ENCODE measurements at places on chromosomes 3 and 15.

DNA sequence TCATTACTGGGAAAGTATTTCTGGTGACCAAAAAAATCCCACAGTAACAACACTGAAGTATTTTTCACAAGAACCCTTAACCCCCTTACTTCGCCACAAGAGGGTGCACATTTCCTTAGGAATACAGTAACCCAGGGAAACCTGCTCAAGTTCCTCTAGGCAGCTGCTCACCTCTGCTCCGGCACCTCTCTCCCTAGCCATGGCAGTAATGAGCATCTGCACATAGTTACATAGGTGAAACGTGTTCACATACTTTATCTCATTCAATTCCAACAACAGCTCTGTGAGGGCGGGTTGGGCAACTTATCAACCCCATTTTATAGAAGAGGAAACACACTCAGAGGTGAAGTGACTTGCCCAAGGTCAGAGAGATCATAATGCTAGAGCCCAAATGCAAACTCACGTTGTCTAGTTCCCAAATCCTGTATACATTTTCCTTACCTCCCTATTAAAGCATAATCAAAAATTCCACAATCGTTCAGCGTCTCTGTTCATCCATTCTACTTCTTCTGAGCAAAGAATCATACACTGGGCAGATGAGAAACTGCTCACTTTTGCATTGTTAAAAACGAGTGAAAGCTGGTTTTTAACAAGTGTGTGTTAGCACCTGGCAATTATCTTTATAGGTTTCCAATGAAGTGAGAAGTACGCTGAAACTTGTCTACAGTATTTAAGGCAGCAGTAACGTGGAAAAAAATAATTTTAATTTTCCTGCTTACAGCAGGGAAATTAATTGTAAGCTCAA is 90.7 kb downstream of the IGF2BP2 start:
- peak; percentile 63 for DNase-seq

- DNase-seq = no peak
Measured at GRCh38 chr3:170267793-170268192, 45.6 kb downstream of the PRKCI start.

DNA sequence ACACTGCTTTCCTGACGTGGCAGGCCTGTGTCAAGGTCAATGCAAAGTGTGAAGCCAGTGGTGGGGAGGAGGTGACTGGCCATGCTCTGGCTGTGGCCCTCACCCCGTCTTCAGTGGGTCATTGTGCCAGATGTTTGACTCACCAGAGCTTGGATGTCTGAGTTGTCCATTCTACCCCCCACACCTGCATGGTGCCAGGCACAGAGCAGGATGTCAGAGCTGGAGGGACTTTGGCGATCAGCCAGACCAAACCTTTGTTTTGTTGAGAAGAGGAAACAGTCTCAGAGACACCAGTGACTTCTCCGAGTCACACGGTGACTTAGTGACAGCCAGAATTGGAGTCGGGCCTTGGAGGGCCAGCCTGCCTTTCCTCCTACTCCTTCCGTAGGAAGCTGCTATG is 49.5 kb downstream of the SMAD6 start:
- DNase-seq = no peak

DNA sequence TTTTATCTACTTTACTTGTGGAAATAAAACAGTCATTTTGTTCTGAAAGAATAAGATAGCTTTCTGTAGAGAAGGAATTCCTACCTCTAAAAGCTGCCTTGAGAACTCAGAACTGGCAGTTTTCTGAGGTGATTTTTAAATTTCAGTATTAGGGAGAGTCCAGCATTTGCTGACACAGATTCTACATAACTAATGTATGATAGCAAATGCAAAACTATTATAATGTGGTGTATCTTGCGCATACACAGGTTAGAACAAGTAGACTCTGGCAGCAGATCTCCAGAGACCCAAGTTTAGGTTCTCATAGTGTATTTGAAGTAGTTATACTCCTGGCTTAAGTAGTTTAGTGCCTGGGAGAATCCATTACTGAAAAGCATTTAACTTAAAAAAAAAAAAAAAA is 30.8 kb downstream of the OIP5 start:
- DNase-seq = no peak

DNA sequence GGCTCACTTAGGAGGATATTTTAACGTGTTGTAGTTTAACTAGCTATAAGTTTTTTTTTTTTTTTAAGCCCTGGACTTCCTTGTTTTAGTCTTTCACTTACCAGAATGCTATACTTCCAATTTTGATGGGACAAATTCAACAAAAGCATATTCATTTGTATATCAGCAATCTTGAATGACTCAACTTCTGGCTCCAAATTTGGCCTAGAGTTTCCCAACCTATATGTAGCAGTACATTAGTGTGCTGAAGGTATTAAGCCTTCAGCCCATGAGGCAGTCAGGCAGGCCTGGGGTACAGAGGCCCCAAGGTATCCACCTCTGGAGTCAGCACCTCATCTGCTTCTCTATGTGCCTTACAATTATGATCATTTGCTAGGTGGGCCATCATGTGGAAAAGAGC is 5.9 kb downstream of the PBRM1 start:
- no peak for DNase-seq

DNA sequence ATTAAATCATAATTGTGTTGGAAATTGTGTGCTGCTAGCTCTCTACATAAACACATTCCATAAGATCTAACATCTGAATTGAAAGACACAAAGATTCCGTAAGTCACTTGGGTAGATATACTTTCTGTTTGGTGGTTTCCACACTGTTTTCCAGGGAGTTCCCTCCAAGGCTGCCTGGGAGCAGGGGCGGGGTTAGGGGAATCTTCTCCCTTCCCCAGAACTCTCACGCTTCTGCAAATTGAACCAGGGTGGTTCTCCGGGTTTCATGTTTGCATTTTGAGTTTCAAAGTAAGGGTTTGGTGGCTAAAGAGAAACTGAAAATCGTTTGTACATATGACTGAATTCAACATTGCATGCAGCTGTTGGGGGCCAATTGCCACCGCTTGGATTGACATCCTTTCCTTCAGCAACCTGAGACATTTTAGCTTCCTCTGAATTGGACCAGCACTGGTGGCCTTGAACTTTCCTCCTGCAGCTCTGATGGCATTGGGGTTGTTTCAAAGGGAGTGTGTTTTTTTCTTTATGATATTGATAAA is 192.7 kb upstream of the FEZF2 start:
- DNase-seq = no peak

DNA sequence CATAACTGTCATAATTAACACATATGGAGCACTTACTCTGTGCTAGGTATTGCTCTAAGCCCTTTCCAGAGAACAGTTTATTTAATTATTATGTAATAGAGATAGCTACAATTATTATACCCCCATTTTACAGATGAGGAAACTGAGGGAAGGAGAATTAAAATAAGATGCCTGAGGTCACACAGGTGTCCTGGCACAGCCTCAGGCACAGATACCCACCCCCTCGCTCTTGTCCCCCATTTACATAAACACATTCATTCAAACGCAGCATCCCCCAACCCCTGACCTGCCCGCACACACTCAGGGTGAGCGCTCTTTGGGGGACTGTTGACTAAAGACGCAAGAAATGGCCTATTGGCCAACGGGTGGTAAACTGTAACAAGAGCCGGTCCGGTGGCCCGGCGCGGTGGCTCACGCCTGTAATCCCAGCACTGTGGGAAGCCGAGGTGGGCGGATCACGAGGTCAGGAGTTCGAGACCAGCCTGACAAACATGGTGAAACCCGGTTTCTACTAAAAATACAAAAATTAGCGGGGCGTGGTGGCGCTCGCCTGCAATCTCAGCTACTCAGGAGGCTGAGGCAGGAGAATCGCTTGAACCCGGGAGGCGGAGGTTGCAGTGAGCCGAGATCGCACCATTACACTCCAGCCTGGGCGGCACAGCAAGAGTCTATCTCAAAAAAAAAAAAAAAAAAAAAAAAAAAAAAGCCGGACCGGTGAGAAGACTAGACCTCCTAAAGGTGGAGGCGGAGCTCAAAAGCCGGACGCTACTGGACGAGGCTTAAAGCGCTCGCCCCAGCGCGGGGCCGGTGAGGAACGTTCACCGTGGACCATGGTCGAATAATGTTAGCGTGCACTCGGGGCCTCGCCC is 1.9 kb upstream of the ISL2 start:
- DNase-seq = no peak

- no peak for DNase-seq
Measured at GRCh38 chr3:31262201-31262600, 270.5 kb upstream of the STT3B start.

DNA sequence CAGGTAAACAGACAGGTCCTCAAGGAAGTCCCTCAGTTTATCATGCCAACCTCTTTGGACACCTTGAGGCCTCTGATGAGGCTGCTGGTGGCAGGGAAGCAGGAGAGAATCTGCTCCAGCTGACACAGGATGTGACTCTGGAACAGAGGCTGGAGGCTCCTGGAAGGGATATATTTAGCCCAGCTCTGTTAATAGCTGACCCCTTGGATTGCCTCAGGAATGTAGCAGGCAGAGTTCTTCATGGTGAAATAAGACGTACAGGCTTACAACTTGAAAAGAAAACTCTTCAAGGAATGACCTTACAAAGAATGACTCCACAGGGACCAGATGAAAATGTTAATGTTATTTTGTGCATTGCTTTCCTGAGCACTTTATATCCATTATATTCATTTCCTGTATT is 90.5 kb downstream of the AQP9 start:
- no peak for DNase-seq

DNA sequence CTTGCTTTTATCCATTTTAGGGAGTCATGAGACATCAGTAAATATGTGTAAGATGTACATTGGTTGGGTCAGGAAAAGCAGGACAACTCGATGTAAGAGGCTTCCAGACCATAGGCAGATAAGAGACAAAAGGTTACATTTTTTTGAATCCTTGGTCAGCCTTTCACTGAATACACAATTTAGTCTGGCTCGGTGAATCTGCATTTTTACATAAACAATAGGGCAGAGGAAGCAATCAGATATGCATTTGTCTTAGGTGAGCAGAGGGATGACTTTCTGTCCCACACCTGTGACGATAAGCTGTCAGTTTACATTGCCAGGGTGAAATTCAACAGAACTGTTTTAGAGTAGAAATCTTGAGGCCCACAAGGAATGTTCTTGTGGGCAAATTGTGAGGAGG is 20.6 kb downstream of the NPAP1 start:
- no peak for DNase-seq

GRCh38 chr3:197028728-197029510 is 698 bp downstream of the MELTF start:
- no peak for DNase-seq

- peak; percentile 36 for DNase-seq
Measured at GRCh38 chr3:12553921-12554391, 2.9 kb upstream of the MKRN2 start.

- DNase-seq = no peak
Measured at GRCh38 chr15:58212909-58213526, 74.8 kb downstream of the AQP9 start.

DNA sequence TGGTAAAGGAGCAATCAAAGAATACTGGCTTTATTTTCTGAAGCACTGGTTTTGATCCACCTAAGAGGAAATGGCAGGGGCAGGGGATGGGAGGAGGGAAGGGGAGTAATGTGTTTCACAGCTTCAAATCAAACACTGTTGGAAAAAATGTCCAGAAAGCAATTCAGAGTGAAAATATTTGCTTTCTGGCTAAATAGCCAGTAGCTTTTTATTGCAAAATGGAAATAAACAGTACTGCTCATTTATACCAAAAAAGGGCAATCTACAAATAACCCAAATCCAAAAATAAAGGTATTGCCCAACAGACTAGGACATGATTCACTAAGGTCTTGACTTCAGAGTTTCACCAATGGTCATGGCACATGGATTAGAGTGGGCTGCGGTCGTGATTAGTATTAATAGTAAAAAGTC is 279.3 kb upstream of the THBS1 start:
- no peak for DNase-seq

DNA sequence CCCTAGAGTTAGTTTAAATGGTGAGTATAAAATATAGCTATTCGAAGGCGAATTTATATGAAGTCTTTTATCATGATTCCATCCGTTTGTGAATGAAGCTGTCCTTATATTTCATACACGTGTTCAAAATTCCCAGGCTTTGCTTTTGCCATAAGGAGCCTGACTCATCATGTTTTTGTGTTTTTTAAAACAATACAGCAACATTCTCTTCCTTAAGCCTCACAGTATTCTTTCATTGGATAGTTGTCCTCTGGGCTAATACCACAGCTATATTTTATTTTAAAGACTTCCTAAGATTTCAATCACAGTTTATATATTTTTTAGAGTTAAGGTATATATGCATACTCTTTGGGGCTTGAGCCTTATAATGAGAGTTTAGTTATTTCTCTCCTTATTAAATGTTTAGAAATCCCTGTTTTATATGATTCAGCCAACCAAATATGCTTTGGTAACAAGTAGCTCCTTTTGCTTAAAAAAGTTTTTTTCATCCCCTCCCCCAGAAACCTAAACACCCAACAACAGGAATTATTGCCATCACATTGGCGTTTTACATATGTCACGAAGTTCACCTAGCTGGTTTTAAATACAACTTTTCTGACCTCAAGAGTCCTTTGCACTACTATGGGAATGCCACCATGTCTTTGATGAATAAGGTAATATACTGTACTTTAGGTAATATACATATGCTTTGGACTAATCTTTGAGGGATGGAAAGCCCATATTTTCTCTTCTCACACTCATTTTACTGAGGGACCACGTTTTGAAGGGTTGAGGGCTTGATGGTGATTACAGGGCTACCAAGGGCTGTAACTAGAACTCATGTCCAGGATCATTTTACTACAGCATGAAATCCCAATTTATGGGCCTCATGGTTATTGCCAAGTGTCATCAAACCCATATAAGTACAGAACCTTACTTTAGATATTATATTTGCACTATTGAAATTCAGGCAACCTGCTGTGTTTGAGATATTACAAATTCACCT is 28.5 kb downstream of the ST3GAL6 start:
- DNase-seq = no peak

All from left colon (tissue), 2 donors.